ENCODE measurements at places on chromosomes 7 and 10.
A peak's percentile ranks its signal among the peaks of the same experiment; 100 is the strongest.

DNA sequence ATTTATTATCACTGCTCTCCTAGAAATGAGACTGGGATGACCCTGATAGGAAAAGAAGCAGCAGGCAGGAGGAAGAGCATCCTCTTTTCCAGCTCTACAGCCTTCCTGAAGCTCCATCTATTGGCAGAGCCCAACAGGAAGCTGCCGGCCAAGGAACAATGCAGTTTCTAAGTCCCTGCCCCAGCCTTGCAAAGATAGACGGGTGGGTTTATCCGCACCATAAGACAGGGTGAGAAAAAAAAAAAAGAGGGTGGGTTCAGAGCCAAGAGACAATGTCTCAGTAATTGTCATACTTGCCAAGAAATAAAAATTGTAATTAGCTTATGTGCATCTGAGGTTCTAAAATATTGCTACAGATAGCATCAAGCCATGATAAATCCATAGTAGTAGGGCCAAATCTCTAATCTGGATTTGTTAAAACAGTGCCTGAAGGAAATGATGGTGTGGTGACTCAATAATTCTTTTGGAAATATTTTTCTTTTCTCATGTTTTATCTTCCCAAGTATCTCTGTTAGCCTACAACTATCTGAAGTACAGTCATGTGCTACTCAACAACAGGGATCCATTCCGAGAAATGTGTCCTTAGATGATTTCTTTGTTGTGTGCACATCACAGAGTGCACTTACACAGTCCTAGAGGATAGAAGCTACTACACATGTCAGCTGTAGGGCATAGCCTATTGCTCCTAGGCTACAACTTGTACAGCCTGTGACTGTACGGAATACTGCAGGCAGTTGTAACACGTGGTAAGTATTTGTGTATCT, 242.9 kb upstream of the CXCL12 start:
- DNase-seq, result no peak

- DNase-seq, result no peak
Measured at GRCh38 chr10:33347211-33347610, 12.7 kb upstream of the NRP1 start.

DNA sequence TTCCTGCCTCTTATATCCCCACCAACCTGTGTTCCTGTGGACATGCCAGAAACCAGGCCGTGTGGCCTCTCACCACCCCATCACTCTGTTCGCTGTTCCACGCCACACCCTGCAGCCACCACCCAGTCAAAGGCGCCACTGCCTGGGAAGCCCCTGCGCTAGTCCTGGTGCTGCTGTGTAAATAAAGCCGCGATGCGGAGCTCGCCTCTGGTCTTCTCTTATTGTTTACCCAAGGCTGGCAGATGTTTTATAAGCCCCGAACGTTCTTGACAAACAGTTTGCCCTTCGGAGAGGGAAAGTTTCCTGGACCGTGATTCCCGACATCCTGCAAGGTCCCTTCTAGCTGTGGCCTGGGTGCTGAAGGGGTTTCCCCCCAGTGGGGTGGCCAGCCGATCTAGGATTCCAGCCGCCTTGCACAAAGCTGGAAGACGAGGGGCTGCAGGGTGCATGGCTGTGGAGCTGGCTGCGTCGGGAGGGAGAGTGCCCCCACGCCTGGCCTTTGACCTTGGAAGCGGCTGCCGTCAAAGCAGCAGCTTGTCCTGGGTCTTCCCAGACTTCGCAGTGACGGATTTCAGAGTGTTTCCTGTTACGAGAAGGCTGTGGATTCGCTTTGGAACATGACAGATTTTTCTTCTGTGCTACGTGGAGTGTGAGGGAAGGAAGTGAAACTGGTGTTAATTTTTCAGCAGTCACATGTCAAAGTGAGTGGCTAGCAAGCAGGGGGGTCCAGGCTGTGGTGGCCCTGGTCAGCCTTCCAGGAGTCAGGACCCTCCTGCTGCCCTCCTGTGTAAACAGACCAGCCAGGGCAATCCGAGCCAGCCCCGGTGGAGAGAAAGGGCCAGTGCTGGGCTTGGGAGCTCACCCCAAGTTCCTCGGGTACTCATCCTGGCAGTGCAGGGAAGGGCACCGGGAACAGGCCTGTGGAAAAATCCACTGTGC, 61.6 kb downstream of the LHPP start:
- DNase-seq, result no peak

GRCh38 chr10:10872035-10872673, 145.5 kb upstream of the CELF2 start:
- DNase-seq, result no peak

GRCh38 chr7:47347346-47347745, 234.6 kb downstream of the TNS3 start:
- DNase-seq, result no peak

DNA sequence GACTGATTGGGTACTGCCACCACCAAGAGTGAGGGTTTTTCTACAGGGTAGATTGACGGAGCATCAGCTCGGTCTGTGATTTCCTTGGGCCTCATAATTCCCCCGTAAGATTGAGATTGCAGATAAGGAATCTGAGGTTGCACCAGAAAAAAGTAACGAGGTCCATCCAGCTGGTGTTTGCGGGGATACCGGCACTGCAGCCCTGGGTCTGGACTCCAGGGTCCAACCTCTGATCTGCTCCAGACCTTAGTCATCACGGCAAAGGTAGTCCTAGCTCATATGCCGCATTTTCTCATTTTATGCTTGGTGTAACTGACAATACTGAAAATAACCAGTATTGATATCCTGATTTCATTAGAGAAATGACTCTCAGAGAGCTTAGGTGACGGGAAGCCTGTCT, 3.9 kb downstream of the CARD11 start:
- no peak for DNase-seq

GRCh38 chr10:124601431-124602120, 140.0 kb downstream of the LHPP start:
- no peak for DNase-seq

- no peak for DNase-seq
Measured at GRCh38 chr7:22972207-22972606, 41.7 kb downstream of the HYCC1 start.

DNA sequence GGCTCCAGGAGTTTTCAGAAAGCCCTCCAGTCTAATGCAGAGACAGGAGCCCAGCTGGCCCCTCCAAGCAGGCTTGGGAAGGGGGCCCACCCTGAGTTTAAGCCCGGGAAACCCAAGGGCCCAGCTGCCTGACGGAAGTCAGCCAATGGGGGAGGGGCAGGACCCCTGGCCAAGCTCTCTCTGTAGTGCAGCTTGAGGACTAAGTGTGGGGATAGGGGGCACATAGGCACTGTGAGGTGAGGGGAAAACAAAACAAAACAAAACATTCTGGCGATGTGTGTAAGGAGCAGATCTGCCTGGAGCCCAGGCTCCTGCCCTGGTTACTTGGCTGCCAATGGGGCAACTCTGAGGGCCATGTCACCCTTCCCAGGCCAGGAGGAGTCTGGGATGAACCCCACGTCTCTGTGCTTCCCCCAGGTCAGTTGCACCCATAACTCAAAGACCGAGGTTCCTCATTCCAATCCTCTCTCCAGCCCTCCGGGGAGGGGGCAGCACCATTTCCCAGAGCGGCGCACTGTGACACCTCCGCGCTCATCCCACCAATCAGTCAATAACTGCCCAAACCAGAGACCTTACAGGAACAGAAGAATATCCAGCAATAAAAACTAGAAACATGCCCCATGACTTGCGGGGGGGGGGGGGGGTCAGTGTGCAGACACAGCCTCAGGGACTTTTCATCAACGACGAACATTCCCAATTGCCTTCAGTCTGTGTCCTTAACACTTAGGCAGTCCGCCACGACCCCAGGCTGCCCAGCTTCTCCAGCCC, 1.7 kb downstream of the CXCL12 start:
- no peak for DNase-seq

GRCh38 chr10:6513476-6513875, 66.6 kb downstream of the PRKCQ start:
- peak; percentile 21 for DNase-seq

- DNase-seq, result no peak
Measured at GRCh38 chr7:154903083-154903731, 99.7 kb downstream of the PAXIP1 start.

- no peak for DNase-seq
Measured at GRCh38 chr10:78288663-78289062, 255.0 kb downstream of the RPS24 start.

DNA sequence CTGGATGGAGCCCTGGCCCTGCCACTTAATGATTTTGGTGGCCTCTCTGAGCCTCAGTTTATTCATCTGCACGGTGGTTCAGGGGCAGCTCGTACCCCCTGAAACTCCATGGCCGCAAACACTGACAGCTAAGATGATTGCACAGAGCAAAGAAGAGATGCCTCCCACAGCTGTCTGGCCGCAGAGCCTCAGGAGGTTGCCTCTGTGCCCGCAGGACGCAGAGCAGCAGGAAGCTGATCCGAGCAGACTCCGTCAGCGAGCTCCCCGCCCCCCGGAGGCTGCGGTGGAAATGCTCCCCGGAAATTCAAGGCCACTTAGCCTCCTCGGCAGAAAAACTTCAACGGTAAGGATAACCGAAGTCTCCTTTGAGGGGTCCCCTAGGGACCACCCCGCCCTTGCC, 30.2 kb upstream of the C10orf53 start:
- no peak for DNase-seq

- no peak for DNase-seq
Measured at GRCh38 chr10:126085806-126086205, 189.4 kb downstream of the FANK1 start.

DNA sequence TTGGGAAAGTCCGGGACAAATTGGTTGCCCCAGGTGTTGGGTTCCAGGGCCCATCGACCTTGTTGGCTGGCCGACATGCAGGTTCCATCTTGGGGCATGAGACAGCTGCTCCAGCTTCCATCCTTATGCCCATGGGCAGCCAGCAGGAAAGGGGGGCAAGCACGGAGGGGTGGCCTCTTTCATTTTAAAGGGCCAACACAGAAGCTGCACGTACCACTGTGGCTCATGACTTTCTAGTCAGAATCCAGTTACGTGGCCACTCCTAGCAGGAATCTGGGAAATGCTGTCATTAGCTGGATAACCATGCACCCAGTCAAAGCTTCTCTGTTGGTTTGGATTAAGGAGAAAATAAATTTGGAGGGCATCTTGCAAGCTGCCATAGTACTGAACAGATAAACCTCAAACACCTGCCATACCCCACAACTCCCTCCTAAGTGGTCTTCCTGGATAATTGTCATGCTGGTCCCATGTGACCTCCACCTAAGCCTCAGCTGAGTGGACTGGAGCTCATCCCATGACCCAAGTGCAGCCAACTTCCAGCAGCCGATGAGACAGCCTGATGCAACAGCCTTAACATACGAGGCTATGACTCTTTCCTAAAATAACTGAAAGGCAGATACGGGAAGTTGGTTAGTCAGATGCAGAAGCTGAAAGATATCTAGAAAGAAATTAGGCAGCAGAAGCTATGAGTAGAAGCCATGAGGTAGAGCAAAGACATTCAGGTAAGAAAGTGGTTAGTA, 21.4 kb upstream of the GSDME start:
- no peak for DNase-seq

- no peak for DNase-seq
Measured at GRCh38 chr7:71905821-71906220, 506.3 kb downstream of the CALN1 start.

DNA sequence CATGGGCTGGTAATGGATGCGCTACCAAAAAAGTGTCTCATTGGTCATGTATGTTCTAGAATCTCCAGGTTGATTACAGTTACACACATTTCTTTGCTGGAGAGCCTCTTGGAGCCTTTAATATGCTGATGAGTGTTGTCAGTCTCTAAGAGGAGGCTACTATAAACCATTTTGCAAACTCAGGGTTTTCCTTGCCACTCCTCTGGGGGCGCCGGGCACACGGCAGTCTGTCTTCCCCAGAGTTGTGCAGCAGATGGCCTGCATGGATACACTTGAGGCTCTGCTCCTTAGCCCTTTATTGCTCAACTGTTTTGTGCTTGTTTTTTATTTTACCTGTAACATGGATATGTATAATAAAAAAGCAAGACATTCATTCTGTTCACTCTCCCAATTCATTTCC, 196.5 kb downstream of the ACTR3B start:
- DNase-seq, result no peak

DNA sequence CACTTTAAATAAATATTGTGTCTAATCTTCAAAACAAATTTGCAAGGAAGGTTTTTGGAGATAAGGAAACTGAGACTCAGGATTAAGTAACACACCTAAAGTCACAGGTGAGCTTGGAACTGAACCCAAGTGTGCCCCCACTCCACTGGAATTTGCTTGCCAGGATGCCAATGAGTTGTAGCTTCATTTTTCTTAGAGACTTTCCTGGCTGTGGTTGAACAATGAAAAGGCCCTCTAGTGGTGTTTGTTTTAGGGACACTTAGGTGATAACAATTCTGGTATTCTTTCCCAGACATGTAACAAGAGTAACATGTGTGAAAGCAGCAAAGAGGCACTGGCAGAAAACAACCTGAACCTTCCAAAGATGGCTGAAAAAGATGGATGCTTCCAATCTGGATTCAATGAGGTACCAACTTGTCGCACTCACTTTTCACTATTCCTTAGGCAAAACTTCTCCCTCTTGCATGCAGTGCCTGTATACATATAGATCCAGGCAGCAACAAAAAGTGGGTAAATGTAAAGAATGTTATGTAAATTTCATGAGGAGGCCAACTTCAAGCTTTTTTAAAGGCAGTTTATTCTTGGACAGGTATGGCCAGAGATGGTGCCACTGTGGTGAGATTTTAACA, 1.5 kb downstream of the IL6 start:
- no peak for DNase-seq

DNA sequence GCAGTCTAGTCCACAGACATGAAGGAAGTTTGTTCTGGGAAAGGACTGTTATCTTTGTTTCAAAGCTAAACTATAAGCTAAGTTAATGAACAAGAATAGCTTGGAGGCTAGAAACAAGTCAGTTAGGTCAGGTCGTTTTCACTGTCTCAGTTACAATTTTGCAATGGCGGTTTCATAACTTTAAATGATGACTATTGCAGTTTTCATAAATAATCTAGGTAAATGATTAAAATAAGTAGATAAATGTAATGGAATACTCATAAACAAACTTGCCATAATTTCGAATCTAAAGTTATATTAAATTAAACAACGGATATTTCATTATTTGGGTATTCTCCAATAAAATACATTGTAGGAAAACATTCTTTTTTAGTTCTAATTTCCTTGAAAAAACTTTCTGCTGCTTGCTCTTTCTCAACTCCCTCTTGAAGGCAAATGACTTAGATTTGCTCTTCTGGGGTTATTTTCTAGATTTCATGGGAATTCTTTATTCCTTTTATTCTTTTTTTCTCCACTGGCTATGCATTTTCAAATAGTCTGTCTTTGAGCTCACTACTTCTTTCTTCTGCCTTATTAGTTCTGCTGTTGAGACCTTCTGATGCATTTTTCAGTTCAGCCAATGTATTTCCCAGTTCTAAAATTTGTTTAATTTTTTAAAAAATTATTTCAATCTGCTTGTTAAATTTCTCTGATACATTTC, 103.8 kb upstream of the APBB1IP start:
- DNase-seq, result no peak

- no peak for DNase-seq
Measured at GRCh38 chr10:15163253-15163828, 5.2 kb downstream of the NMT2 start.

- peak; percentile 36 for DNase-seq
Measured at GRCh38 chr7:99380032-99380822, 5.7 kb downstream of the ARPC1B start.

- DNase-seq, result no peak
Measured at GRCh38 chr7:156128496-156128895, 316.2 kb upstream of the SHH start.

GRCh38 chr10:66931340-66931948, 5.6 kb downstream of the LRRTM3 start:
- DNase-seq, result no peak
